Central memory CD4-positive, alpha-beta T cell (primary cell): ENCODE measurements at places on chromosomes 3 and 15.
A peak's percentile ranks its signal among the peaks of the same experiment; 100 is the strongest.

DNA sequence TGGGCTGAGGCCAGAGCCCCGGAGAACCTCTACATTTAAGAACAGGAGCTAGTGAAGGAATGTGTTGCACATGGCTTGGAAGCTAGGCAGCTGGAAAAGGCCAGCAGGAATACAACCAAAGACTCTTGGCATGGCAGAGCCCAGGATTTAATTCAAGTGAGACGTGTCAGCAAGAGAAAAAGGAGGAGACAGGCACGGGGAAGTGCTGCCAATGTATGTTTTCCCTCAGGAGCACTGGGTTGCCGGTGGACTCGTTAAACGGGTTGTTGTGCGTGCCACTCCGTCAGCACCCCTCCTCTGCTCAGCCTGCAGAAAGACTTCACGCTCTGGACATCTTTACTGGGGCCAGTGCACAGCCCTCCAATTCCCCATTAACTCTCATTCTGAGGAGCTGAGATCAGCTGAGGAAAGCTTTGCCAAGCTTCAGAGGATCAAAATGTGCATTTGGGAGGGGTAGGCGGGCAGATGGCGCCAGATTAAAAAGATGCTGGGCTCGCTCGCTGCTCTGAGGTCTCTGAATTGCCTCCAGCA lies 103.7 kb downstream of the PDZRN3 start:
- DNase-seq: no peak

- peak; percentile 1 for DNase-seq
Measured at GRCh38 chr15:33016405-33017024, 178.0 kb downstream of the FMN1 start.

DNA sequence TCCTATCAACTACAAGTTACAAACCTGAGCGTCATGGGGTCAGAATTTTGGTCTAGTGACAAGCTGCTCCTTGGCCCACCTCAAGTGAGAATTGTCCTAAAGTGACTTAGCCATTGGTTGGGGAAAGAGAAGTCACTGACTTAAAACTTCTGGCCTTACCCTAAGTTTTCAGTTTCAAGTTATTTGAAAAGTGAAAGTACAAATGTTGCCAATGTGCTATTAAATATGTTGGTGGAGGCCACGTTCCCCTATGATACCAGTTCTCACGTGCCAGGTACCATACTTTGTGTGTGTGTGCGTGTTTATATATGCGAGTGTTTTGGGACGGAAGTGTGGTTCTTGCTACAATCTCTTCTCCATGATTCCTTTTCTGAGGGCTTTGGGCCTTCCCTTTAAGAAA lies 22.6 kb upstream of the RASGRP1 start:
- DNase-seq: no peak

- DNase-seq: no peak
Measured at GRCh38 chr3:74613060-74613459, 1.4 kb downstream of the CNTN3 start.

- DNase-seq: no peak
Measured at GRCh38 chr3:108180194-108180593, 42.0 kb downstream of the IFT57 start.

DNA sequence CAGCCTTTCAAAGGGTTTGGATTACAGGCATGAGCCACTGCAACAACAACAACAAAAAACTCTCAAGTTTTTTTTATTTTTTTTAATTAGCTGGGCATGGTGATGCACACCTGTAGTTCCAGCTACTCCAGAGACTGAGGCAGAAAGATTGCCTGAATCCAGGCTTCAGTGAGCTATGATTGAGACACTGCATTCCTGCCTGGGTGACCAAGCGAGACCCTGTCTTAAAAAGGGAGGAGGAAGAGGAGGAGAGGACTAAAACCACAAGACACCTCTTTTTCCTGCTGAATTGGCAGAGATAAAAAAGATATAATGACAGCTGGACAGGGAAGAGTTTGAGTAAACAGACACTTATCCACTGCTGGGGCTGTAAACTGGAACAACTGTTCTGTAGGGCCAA lies 22.7 kb upstream of the CHRNB4 start:
- no peak for DNase-seq

- no peak for DNase-seq
Measured at GRCh38 chr3:86990734-86991481, at the start of gene VGLL3. TSS of gene VGLL3 (minus strand) at chr3:86991149. CDS start at chr3:86990743, 406 bp downstream.

DNA sequence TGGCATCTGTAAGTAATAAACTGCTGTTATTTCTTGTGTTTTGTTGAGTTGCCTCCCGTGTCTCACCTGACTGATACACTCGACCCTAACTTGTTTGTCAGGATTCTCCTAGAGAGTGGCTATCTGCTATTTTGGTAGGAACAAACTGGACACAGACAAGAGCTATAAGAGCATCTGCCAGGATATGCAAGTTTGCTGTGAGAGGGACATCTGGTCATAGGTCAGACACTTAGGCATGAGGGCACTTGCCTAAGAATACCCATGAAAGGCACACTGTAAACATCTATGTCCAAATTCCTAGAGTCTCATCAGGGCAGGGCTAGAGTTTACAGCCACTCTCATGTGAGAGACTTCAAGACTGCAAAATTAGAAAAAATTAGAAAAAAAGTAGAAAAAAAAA lies 32.5 kb downstream of the NEDD4 start:
- DNase-seq: no peak

GRCh38 chr15:85755471-85755870 lies 39.3 kb downstream of the KLHL25 start:
- no peak for DNase-seq

DNA sequence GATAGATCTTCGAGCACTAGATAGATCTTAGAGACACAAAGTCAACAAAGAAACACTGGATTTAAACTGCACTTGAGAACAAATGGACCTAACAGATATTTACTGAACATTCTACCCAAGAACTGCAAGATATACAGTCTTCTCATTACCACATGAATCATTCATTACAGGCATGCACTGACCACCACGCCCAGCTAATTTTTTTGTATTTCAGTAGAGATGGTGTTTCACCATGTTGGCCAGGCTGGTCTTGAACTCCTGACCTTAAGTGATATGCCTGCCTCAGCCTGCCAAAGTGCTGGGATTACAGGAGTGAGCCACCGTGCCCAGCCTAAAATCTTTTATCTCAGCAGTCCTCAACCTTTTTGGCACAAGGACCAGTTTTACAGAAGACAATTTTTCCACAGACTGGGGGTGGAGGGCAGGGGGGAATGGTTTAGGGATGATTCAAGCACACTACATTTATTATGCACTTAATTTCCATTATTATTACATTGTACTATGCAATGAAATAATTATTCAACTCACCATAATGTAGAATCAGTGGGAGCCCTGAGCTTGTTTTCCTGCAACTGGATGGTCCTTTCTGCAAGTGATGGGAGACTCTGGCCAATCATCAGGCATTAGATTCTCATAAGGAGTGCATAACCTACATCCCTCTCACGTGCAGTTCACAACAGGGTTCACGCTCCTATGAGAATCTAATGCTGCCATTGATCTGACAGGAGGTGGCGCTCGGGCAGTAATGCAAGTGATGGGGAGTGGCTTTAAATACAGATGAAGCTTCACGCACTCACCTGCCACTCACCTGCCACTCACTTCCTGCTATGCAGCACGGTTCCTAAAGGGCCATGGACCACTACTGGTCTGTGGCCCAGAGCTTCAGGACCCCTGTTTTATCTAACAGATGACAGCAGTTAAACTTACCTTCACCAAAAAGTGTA lies 21.7 kb downstream of the CSNK1G1 start:
- peak; percentile 42 for DNase-seq

GRCh38 chr3:536417-536813 lies 339.9 kb downstream of the CHL1 start:
- DNase-seq: no peak

DNA sequence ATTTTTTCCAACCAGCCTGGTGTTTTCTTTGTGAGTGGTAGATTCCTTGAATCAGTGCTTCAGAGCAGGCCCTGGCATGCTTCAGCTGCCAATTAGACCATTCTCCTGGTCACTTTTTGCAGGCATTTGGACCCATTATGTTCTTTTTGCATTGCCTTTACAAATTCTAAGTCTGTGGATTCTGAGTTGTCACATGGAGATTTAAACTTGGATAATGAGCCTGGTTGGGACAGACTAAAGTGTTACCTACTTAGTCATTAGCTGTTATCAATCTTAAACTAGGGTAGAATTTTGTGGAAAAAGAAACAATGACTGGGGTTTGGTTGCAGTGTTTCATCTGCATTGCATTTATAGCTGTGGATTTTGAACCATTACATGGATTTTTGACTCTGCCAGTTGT lies 40.6 kb downstream of the ARHGEF26 start:
- no peak for DNase-seq

- DNase-seq: no peak
Measured at GRCh38 chr3:72746430-72747411, 101.5 kb downstream of the SHQ1 start.

GRCh38 chr3:77513542-77513941 lies 473.6 kb downstream of the ROBO2 start:
- no peak for DNase-seq

DNA sequence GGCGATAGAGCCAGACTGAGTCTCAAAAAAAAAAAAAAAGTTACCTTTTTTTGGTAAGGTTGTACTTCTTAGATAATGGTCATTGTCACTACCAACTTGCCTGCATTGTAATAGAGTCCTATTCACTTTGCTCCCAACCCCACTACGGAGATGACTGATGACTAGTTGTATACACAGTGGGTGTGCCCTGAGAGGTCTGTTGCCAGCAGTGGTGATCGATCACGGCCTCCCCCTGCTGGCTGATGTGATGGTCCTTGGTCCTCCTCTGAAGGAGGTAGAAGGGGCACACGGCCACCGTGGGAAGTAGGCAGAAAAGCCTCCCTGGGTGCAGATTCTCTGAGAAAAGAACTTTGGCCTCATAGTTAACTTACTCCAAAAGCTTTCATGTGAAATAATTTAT lies 10.7 kb downstream of the GCNT3 start:
- DNase-seq: no peak

DNA sequence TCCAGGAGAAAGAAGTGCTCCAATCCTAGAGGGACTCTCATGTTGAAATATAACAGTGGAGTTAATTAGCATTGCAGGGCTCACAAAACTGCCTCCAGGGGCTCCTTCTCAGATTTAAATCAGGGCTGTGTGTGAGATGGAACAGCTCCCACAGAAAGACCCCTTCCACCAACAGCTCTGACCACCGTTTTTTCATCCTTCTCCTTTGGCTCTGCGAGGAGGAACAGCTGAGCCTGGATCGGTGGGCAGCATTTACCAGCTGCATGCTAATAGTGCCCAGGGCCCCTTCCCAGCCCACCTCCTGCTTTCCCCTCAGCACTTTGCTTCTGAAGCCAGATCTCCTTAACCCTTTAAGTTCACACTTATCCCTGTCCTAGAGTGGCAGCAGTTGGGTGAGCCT lies 119.2 kb upstream of the UBE2E1 start:
- no peak for DNase-seq

DNA sequence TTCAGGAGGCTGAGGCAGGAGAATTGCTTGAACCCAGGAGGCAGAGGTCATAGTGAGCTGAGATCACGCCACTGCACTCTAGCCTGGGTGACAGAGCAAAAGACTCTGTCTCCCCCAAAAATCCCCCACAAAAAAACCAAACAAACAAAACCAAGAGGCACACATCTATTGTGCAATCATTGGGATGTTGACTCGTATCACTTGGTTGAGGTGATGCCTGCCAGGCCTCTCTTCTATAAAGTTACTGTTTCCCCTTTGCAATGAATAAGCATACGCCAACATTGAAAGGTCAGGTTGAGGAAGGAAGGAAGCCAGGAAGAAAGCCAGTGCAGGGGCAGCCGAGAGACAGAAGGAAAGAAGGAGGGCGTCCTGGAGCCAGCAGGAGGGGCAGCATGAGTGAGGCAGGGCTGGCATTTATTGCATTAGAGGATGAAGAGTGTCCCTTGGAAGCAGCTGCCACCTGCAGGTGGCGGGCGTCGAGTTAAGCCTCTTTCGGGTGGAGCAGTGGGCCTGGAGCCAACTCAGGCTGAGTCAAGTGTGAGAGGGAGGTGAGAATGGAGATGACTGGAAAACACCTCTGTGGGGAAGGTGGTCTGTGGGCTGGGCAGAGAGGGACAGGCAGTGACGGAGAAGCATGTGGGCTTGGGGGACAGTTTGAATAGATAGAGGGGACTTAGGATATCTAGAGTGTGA lies 8.3 kb upstream of the CSPG4 start:
- no peak for DNase-seq

GRCh38 chr3:183591881-183592521 lies 36.5 kb upstream of the KLHL6 start:
- peak; percentile 24 for DNase-seq

DNA sequence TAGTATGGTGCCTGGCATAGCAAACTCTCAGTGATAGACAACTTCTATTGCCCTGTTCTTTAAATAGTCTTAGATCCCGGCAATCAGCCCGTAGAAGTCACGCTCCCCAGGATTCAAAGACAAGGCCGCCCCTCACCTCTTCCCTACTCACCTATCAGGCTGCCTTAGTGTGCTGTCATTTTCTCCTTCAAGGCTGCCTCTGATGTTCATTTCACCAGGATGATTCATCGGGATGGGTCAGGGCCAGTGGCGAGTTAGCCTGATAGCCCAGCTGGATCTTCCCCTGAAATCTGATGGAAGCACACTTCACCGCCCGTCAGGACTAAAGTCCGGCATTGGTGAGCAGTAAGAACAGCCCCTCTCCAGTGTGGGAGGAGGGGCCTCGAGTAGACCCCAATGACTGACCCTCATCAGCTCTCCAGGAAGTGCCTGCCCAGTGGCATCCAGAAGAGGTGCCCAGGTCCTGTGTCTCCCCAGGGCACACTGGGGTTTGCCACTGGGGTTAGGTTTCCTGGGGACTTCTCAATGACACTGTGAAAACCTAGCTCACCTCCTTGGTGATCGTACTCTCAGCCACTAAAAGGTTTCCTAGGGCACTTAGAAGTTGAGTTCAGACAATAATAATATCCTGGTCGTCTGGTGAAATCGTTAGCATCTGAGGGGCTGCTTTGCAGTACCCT lies 37.5 kb downstream of the TPM1 start:
- DNase-seq: no peak

- DNase-seq: peak; percentile 3
Measured at GRCh38 chr3:43627360-43627759, 5.5 kb upstream of the ANO10 start.

GRCh38 chr3:30011237-30011803 lies 595.1 kb upstream of the TGFBR2 start:
- no peak for DNase-seq

GRCh38 chr15:68407886-68408881 lies 23.8 kb downstream of the ITGA11 start:
- no peak for DNase-seq

DNA sequence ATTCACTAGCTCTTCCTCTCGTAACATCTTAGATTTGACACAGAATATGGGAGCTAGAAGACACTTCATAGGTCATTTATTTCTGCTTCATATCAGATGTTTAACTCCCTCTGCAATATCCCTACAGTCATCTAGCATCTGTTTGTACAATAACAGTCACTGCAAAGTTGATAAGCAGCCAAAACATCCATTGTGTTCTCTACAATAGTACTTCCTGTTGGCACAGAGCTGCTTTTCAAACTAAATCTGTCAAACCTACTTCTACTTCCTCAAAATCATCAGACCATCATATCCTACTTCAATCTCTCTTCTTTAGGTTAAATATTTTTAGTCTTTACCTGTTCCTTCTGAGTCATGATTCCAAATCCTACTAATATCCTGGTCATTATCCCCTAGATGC lies 233.2 kb downstream of the FGF12 start:
- DNase-seq: no peak

- no peak for DNase-seq
Measured at GRCh38 chr3:64853456-64853855, 165.7 kb upstream of the ADAMTS9 start.

GRCh38 chr3:23387286-23387918 lies 184.3 kb downstream of the UBE2E2 start:
- DNase-seq: no peak

GRCh38 chr3:68004091-68004490 lies 349.7 kb upstream of the SUCLG2 start:
- DNase-seq: no peak
